ENCODE measurements at places on chromosomes 6 and 20. TPM values are rescaled to one million over a fixed set of nuclear protein-coding genes. Genes with fewer than 3 reads are reported as not detected.

CST4 gene
- total RNA-seq: not detected

GTSF1L gene
- total RNA-seq: not detected

HNF4A gene
- not detected for total RNA-seq

CALHM6 gene
- 6.5 TPM for total RNA-seq

KIF25 gene
- total RNA-seq: not detected

SNRNP48 gene
- total RNA-seq: 6.8 TPM

TOMM6 gene
- total RNA-seq: 99.1 TPM

SIRT5 gene
- 11.9 TPM for total RNA-seq

FITM2 gene
- total RNA-seq: 3.3 TPM

- no peaks in the 10 kb centered on the region for H3K36me3 ChIP-seq
- H3K4me3 ChIP-seq: no peak overlapping the region
- DNase-seq: no peak
Measured at GRCh38 chr6:11033825-11034224, 10.3 kb downstream of the ELOVL2 start.

DNA sequence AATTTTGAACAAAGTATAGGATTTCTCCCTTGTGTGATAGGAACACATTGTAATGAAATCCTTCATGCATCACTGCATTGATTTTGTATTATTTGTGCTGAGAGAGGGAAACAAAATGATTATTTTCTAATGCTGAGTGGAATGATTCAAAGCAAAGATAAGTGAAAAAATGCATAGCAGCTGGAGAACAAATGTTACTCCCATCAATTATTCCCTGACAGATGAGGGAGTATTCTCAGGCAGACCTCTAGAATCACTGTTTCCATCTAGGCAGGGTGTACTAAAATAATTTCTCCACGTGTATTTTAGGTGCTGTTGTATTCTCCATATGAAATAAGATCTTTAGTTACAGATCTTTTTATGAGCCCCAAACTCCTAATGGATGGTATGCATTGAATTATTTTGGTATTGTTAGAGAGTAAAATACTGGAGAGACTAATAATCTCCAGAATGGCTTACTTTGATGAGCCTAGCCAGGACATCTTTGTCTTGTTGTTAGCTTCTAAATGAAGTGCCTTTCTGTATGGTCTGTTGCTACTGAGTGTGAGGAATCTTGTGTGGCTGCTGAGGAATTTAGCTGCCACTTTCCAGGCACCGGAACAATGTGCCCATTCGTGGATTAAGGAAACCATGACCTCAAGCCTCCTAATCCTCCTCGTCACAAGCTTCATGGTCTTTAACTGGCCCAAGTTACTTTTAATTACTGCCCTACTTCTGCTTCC is 39.6 kb downstream of the RNF217 start:
- H3K27me3 ChIP-seq: peaks cover 9% of the 10 kb centered on the region
- no peak overlapping the region for H3K27ac ChIP-seq
- no peaks in the 10 kb centered on the region for H3K36me3 ChIP-seq
- no peak for DNase-seq

DNA sequence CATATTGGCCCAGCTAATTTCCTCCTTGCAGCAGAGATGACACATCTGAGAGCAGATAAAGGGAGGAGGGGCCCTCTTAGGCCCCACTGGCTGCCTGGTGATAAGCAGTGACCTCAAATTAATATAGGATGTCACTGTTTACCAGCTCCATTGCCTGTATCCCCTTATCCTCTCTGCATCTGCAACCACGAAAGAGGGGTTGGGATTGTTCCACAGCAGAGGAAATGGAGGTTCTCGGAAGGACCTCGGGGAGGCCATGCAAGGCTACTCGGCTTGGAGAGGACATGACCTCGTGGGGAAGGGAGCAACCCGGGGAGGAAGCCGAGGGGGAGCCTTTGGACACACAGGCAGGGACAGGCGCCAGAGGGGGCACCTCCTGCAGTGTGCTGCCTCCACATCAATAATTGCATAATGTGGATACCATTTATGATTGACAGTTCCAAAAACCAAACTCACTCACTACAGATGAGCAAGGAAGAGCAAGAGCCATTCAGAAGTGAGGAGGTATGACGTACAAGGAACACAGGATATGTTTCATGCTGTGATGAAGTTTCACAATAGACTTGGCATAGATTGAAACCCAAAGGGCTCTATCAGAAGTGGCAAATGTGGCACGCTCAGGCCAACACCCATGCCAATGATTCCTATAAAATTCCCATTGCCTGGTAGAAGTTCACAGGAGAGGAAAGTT is 177.2 kb upstream of the RNF24 start:
- H3K27me3 ChIP-seq: peaks cover 56% of the 10 kb centered on the region
- no peak overlapping the region for H3K27ac ChIP-seq
- peaks cover 4% of the 10 kb centered on the region for H3K36me3 ChIP-seq
- DNase-seq: no peak

GRCh38 chr6:125554456-125554855 is 195.0 kb upstream of the HEY2 start:
- no peaks in the 10 kb centered on the region for H3K36me3 ChIP-seq
- H3K4me3 ChIP-seq: no peak overlapping the region
- no peaks in the 10 kb centered on the region for H3K4me1 ChIP-seq
- no peak overlapping the region for H3K27ac ChIP-seq
- no peak for DNase-seq
- H3K27me3 ChIP-seq: peaks cover 36% of the 10 kb centered on the region

DNA sequence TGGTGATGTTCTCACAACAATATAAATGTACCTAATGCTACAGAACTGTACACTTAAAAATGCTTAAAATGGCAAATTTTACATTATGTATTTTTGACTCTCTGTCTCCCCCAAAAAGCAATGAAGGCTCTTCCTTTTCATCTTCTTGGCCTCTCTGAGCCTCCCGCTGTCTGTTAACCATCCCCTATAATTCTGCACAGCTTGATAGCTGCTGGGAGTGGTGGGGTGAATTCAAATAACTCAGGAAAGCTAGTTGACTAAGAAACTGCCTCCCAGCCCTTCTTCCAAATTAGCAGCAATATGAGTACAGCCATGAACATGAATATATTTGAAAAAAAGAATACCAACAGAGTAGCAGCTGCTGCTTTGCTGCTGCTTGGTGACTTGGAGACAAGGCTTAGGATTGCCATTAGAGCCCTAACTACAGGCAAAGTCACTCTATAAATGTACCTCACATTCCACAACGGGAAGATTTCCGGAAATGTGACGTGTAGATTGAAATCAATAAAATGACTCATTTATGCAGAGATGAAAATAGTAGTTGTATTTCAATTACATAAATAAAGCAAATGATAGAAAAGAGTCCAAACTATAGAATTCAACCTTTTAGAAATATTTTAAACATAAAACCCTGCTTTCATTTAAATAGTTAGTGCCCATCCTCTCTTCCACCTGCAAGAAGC is 200.1 kb upstream of the HEY2 start:
- no peak overlapping the region for H3K4me3 ChIP-seq
- no peak overlapping the region for H3K27ac ChIP-seq
- DNase-seq: no peak

DNA sequence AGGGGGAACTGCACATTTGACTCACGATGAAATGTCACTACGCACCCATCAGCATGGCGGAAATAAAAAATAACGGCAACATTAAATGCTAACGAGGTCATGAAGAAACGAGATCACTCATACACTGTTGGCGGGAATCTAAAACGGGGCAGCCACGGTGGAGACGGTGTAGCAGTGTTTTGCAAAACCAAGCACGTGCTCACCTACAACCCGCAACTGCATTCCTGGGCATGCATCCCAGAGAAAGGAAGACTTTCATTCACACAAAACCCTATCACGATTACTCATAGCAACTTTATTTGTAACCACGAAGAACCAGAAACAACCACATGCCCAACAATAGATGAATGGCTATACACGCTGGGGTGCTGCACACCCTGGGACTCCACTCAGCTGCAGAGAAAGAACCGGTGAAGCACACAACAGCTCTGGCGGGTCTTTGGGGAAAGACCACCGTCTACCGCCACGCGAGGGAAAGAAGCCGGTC is 77.0 kb downstream of the YTHDF1 start:
- no peak overlapping the region for H3K4me3 ChIP-seq
- no peak overlapping the region for H3K27ac ChIP-seq
- H3K4me1 ChIP-seq: no peaks in the 10 kb centered on the region
- H3K36me3 ChIP-seq: no peaks in the 10 kb centered on the region

DNA sequence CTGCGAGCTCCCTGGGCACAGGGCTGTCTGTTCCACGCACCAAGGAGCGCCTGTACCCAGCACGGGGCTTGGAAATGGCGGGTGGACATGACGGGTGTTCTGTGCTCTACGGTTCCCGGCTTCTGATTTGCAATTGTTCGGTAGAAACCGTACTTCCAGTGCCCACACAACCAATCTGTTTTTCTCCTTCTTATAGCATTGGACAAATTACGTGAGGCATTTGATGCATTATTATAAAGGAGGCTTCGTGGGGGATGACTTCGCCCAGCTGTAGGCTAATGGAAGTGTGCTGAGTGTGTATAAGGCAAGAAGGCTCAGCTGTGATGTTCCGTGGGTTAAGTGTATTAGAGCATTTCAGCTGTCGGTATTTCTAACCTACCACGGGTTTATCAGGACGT is 9.8 kb upstream of the RPS21 start:
- peaks cover 15% of the 10 kb centered on the region for H3K27me3 ChIP-seq
- H3K4me1 ChIP-seq: peaks cover 5% of the 10 kb centered on the region
- DNase-seq: no peak
- H3K4me3 ChIP-seq: no peak overlapping the region
- H3K27ac ChIP-seq: no peak overlapping the region

- no peaks in the 10 kb centered on the region for H3K27me3 ChIP-seq
- H3K4me1 ChIP-seq: peaks cover 8% of the 10 kb centered on the region
- no peak overlapping the region for H3K27ac ChIP-seq
- DNase-seq: no peak
Measured at GRCh38 chr6:105345506-105345905, 57.4 kb downstream of the PREP start.

- H3K4me1 ChIP-seq: peaks cover 16% of the 10 kb centered on the region
- no peaks in the 10 kb centered on the region for H3K36me3 ChIP-seq
Measured at GRCh38 chr6:11460001-11460668, 77.4 kb upstream of the TMEM170B start.

GRCh38 chr20:34074101-34074760 is 37.8 kb downstream of the EIF2S2 start:
- no peak overlapping the region for H3K4me3 ChIP-seq
- no peak for DNase-seq
- H3K27ac ChIP-seq: no peak overlapping the region
- peaks cover 21% of the 10 kb centered on the region for H3K4me1 ChIP-seq
- H3K27me3 ChIP-seq: no peaks in the 10 kb centered on the region

- H3K4me3 ChIP-seq: no peak overlapping the region
- H3K36me3 ChIP-seq: peaks cover 4% of the 10 kb centered on the region
- H3K4me1 ChIP-seq: peaks cover 30% of the 10 kb centered on the region
Measured at GRCh38 chr6:37868447-37868825, 48.9 kb downstream of the ZFAND3 start.

DNA sequence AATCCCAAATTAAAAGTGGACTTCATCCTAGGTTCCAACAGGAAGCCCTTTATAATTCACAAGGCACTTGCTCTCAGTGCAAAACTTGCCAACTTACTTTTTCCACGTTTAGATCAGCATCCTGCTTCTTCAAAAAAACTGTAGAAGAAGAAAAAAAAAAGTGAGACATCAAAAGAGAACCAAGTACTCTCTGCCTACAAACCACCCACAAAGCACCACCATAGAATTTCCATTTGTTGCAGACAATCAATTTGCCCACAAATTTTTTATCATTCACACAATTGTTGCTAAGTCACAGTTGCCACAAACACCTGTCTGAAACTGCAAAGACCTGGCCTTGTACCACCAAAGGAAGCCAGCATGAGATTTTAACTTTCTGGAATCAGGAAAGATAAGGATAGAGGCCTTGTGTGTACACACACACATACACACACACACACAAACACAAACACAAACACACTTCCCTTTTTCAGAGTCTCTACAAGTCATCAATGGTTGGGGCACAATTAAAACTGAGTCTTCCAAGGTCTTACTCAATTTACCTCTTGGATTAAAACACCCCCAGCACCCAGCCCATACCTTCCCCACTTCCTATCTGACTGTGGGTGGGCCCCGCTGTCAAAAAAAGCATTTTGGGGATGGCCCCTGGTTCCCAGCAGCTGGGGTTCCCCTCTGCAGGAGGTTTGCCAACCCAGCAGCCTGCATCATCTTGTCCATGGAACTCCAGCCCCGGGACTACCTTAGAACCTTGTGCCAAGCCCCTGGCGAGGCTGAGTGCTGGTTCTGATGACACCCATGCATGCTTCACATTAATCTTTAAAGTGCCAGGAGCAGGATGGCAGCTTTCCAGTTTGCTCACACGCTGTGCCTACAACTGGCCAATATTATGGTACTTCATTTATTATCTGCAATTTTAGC is 26.5 kb downstream of the FYN start:
- H3K4me3 ChIP-seq: peak overlapping the region; percentile 73
- H3K27ac ChIP-seq: no peak overlapping the region
- H3K36me3 ChIP-seq: peaks cover 2% of the 10 kb centered on the region
- peaks cover 70% of the 10 kb centered on the region for H3K4me1 ChIP-seq
- DNase-seq: no peak
- H3K27me3 ChIP-seq: no peaks in the 10 kb centered on the region

- H3K27me3 ChIP-seq: peaks cover 56% of the 10 kb centered on the region
- H3K4me3 ChIP-seq: no peak overlapping the region
- no peaks in the 10 kb centered on the region for H3K36me3 ChIP-seq
- no peak for DNase-seq
Measured at GRCh38 chr6:13049666-13050254, 278.6 kb downstream of the TBC1D7 start.

DNA sequence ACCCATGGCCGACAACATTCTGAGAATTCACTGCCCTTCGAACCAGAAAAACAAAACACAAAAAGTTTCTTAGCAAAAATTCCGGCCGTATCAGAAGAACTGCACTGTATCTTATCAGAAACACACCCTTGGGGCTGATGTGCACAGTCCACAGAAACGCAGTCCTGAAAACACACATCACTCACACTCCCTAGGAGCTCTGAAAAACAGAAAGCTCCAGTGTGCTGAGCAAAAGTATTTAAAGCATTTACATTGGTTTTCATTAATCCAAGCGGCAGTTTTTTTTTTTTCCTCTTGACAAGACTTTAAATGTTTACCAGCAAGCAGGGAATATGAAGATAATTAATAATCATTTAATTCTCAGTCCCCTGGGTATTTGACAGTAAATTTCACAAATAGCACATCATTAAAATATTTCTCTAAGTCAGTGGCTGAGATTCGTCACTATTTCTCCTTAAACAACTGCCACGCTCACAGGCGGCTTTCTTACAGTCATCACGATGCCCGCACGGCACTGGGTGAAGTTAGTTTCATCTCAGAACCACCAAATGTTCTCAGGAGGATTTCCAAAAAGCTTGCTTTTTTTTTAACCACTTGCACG is 13.3 kb downstream of the NFATC2 start:
- peak overlapping the region; percentile 98 for H3K27ac ChIP-seq
- H3K4me3 ChIP-seq: peak overlapping the region; percentile 83
- H3K36me3 ChIP-seq: peaks cover 5% of the 10 kb centered on the region
- no peaks in the 10 kb centered on the region for H3K27me3 ChIP-seq
- DNase-seq: no peak

DNA sequence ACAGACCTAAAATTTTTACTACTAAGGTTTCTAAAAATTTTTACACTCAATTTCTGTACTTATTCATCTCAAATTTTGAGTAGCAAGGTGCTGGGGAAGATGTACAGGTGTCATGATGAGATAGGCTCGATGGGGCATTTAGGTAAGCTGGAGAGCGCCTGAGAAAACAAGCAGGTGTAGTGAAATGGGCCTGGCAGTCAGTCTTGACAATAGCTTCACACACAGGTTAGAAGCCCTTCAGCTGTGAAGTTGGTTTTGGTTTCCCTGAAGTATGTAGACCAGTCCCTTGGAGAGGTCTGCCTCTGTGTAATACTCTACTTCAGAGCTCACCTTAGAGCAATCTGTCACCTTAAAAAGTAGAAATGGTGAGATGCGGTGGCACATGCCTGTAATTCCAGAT is 144.0 kb upstream of the SCGN start:
- H3K4me1 ChIP-seq: no peaks in the 10 kb centered on the region
- no peaks in the 10 kb centered on the region for H3K27me3 ChIP-seq
- no peak overlapping the region for H3K4me3 ChIP-seq
- H3K36me3 ChIP-seq: peaks cover 2% of the 10 kb centered on the region
